SHP77 treated with DMSO at 0.1 percent for 48 hours (cell line): ENCODE measurements at places on chromosomes 1 and 21.

- no peak for DNase-seq
Observed at GRCh38 chr21:42543106-42543847, 29.6 kb downstream of the SLC37A1 start.

GRCh38 chr1:1626207-1627141 lies 5.5 kb upstream of the MMP23B start:
- DNase-seq = no peak

DNA sequence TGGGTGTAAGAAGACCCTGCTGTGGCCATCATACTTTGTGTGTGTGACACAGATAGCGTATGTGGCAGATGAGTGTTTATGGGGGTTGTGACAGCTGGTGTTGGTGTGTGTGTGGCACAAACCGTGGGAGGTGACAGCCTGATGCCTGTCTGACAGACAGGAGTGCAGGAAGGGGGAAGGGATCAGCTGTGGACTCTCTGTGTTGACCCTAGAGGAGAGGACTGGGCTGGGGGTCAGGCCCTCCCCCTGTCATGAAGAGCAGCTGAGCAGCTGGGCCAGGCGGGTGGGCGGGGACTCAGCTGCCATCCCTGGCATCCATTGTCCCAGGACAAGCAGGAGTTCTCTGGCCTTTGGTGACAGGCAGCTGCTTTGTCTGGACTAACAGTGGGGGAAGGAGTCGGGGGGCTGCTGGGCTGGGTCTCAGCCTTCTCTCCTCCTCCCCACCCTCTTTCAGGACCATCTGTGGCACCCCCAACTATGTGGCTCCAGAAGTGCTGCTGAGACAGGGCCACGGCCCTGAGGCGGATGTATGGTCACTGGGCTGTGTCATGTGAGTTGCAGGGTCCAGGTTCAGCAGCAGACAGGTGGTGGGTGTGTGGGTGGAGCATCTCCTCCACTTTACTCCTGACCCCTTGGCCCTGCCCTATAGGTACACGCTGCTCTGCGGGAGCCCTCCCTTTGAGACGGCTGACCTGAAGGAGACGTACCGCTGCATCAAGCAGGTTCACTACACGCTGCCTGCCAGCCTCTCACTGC lies 2.3 kb downstream of the PLK3 start:
- DNase-seq = no peak

DNA sequence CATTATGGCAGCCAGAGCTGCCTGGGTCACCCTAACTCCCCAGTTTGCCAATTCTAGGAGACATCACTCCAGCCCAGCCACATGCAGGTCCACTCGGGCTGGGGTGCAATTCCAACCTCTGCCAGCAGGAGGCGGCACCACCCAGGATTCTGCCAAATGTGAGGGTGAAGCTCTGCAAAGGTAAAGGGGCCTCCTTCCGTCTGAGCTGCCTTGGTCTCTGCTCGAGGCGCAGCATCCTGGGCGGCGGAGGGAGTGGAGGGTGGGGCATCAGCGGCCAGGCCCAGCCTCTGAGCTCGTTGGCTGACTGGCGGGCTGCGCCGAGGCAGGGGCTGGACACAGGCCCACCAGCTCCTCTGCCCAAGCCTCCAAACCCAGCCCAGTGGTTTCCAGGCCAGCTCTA lies 63.8 kb downstream of the ARHGEF16 start:
- no peak for DNase-seq

DNA sequence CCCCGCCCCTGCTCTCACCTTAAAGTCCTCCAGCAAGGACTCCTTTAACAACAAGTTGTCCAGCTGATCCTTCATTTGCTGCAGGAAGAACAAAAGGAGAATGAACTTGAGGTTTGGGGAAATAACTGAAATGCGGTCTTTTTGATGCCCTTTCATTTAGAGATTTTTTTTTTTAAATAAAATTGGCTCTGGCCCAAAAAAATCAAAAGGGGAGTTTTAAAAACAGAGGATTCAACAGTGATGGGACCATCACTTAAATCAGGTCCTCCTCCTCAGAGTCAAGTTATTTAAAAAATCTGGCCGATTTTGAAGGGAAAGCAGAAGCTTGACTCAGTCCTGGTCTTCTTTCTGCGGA lies 742 bp downstream of the IL19 start:
- no peak for DNase-seq

DNA sequence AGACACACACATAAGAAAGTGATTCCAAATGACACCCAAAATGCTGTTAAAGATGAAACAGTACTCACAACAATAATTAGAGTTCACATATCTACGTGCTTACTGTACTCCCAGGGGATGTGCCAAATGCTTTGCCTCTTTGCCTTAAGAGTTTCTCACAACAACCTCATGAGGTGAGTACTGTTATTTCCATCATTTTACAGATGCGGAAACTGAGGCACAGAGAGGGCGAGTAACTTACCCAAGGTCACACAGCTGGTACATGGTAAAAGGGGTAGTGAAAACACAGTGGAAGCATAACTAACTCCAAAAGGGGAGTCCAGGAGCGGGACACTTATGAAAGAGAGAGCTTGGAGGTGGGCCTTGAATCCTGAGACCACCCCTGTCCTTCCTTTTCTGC lies 171.8 kb downstream of the ACTL8 start:
- no peak for DNase-seq

GRCh38 chr1:212950243-212951125 lies at the start of gene VASH2:
Gene VASH2, plus strand, starts transcription at chr1:212950541. Its CDS starts 1,002 bp downstream, at chr1:212951543.
- peak; percentile 76 for DNase-seq

DNA sequence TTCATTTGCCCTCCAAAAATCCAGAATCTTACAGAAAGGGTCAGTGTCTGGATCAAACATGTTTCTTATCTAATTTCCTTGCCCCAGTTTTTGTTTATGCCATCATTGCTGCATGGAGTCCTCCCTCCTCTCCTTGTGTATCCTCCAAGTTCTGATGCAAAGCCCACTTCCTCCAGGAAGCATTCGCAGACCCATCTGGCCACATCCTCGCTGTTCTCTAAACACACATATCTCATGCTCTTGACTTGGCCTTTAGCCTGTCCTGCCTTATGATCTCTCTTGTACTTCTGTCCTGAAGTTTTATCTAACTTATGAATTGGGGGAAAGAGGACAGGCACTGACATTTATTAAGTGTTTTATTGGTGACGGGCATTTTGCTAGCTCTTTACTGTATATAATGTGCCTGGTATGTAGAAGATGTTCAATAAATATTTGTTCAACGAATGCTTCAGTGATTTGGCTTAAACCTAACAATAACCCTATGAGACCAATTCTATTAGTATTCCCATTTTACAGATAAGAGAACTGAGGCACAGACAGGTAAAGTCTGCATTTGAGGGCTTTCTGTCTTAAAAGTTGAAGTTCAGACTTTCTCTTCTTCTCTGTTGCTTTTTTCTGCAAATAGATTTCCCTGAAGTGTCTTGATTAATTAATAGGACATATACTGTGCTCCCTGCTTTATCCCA lies 19.2 kb upstream of the ID3 start:
- no peak for DNase-seq

DNA sequence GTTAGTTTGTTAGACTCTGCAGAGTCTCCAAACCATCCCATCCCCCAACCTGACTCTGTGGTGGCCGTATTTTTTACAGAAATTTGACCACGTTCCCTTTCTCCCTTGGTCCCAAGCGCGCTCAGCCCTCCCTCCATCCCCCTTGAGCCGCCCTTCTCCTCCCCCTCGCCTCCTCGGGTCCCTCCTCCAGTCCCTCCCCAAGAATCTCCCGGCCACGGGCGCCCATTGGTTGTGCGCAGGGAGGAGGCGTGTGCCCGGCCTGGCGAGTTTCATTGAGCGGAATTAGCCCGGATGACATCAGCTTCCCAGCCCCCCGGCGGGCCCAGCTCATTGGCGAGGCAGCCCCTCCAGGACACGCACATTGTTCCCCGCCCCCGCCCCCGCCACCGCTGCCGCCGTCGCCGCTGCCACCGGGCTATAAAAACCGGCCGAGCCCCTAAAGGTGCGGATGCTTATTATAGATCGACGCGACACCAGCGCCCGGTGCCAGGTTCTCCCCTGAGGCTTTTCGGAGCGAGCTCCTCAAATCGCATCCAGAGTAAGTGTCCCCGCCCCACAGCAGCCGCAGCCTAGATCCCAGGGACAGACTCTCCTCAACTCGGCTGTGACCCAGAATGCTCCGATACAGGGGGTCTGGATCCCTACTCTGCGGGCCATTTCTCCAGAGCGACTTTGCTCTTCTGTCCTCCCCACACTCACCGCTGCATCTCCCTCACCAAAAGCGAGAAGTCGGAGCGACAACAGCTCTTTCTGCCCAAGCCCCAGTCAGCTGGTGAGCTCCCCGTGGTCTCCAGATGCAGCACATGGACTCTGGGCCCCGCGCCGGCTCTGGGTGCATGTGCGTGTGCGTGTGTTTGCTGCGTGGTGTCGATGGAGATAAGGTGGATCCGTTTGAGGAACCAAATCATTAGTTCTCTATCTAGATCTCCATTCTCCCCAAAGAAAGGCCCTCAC lies at the start of gene OLIG2:
Gene OLIG2 (plus strand): TSS at position 447 of the 954 bp plus-strand sequence. CDS start 928 bp downstream, outside the sequence.
- no peak for DNase-seq

- DNase-seq = no peak
Observed at GRCh38 chr1:34263406-34263805, 86.7 kb downstream of the C1orf94 start.

GRCh38 chr1:65986146-65986545 lies 193.5 kb downstream of the PDE4B start:
- no peak for DNase-seq

GRCh38 chr1:226497276-226497833 lies 51.2 kb upstream of the STUM start:
- DNase-seq = no peak

DNA sequence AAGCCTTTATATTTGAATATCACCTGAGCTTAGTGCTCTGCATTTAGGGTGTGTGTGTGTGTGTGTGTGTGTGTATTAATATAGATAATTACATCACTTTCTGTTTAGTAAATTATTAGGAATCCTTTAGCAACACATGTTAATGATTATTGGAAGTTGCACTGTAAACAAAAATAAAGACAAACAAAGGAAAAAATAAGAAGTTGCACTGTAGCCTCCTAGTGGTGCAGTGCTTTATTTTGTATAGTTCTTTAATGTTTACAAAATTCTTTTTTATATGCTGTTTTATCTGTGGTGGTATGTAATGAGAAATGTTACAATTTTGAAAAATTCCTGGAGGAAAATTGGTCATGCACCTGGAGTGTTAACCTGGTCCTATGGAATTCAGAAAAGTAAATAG lies 69.2 kb downstream of the UBE4B start:
- no peak for DNase-seq

- DNase-seq = no peak
Observed at GRCh38 chr1:59005491-59006288, 221.8 kb upstream of the JUN start.

DNA sequence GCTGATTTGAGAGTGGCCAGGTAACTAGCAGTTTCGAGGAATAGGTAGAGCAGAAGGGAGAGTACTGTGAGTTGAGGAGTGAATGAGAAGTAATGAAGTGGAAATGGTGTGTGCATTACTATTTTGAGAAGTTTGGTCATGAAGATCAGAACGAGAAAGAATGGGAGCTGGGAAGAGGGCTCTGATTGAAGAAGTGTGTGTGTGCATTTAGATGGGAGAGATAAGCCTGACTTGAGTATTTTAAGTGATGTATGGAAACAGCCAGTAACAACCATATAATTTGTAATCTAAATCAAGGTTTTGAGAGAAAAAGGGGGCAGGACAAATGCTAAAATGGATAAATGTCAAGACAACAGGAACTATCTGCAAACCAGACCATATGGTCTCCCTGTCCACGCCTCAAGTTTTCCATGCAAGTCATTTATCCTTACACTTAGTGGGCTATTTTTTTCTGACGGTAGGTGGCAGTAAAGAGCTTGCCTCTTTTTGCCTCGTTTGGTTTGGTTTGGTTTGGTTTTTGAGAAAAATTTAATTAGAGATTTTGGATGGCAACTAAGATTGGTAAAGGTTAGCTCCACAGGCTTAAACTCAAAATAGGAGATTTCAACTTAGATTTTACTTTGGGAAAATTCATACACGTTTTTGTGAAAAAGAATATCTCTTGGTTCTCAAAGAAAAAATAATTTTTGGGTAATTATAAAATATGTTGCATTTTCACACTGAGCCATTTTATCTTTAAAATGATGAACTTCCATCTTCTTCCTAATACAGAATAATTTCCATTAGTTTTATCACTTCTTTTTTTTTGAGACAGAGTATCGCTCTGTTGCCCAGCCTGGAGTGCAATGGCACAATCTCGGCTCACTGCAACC lies 9.5 kb upstream of the B3GALNT2 start:
- peak; percentile 30 for DNase-seq
